ENCODE measurements at places on chromosomes 6 and 20.

DNA sequence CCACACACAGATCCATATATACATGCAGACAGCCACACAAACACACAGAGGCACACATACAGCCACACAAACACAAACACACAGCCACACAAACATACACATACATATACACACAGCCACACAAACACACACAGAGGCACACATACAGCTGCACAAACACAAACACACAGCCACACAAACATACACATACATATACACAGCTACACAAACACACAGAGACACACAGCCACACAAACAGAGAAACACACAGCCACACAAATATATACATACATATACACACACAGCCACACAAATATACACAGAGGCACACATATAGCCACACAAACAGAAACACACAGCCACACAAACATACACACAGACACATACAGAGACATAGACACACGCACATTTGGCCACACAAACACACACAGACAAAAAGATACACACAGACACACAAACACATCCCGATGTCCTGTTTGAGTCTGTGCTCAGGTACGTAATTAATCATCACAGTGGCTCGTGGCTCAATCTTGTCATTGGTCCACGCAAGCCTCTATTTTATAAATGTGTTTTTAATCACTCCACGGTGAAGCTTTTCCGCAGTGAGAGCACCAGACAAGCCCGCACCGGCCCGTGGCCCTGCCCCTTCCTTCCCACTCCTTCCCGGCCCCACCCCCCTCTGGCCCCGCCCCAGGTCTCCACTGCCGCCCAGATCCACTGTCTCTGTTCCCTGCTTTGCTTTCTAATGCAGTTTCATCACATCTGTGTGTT, 135.3 kb downstream of the CDH4 start:
- DNase-seq, result no peak

DNA sequence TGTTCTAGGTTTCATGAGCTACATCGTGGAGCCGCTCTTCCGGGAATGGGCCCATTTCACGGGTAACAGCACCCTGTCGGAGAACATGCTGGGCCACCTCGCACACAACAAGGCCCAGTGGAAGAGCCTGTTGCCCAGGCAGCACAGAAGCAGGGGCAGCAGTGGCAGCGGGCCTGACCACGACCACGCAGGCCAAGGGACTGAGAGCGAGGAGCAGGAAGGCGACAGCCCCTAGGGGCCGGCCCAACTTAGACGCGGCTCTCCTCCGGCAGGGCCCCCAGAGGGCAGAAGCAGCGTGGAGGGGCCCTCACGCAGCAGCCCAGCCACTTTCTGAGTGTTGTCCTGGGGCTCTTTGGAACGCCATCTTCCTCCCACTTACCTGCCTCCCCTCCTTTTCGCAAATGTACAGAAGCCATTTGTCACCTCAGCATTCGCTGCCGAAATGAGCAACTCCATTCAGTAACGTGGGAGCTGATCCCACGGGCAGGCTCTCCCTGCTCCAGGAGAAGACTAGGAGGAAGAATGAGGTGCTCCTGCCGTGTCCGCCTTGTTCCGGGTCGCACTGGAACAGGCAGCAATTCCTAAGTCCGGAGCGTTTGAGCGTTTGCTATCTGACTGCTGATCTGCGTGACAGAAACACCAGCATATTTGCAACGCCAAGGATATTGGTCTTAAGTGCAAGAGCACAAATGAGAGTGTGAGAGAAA, 58.4 kb downstream of the MTFR2 start:
- DNase-seq, result no peak

GRCh38 chr20:39532205-39532604, 570.1 kb downstream of the DHX35 start:
- DNase-seq, result no peak

GRCh38 chr20:49832632-49833327, 20.2 kb downstream of the SLC9A8 start:
- no peak for DNase-seq

GRCh38 chr20:58892141-58892931, 39.8 kb downstream of the GNAS start:
- peak; percentile 75 for DNase-seq

DNA sequence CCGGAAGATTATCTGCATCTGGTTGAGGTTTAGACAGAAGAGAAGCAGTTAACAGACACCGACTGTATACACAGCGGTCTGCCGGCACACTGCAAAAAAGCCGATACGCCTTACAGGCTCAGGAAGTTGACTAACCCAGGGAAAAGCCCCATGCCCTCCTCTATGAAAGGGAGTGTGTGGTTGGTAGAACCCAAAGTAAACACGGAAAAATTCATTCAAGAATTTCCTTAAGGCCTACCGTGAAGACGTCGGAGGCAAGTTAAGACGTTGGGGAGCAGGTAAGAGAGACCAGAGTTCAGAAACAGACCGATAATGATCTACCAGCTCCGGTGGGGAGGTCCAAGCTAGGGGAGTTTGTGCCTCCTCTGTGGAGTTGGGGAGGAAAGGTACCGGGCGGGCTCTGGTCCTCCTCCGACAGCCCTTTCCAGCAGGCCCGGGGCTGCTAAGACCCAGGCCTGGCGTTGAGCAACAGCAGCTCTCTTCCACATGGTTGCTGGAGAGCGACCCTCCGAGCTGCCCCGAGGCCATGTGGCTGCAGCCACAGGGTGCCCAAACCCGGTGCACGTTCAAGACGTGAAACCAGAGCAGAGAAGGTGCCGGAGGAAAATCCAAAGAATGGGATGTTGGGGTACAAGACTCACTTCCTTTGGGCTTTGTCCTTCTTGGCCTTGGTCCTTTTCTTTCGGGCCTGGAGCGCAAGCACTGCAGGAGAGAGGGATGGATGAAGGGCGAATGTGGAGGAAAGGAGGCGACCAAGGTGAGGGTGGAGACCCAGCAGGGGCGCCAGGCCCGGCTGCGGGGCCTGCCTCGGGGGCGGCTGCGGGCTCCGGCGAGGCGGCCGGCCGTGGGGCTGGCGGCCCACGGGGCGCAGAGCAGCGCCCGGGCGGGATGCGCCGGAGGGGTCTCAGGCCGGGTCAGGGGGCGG, 809 bp downstream of the SRPK1 start:
- peak; percentile 53 for DNase-seq

- no peak for DNase-seq
Measured at GRCh38 chr20:31811796-31812728, 7.1 kb upstream of the MYLK2 start.
